BJ (cell line): ENCODE measurements at places on chromosomes 12 and 14.

DNA sequence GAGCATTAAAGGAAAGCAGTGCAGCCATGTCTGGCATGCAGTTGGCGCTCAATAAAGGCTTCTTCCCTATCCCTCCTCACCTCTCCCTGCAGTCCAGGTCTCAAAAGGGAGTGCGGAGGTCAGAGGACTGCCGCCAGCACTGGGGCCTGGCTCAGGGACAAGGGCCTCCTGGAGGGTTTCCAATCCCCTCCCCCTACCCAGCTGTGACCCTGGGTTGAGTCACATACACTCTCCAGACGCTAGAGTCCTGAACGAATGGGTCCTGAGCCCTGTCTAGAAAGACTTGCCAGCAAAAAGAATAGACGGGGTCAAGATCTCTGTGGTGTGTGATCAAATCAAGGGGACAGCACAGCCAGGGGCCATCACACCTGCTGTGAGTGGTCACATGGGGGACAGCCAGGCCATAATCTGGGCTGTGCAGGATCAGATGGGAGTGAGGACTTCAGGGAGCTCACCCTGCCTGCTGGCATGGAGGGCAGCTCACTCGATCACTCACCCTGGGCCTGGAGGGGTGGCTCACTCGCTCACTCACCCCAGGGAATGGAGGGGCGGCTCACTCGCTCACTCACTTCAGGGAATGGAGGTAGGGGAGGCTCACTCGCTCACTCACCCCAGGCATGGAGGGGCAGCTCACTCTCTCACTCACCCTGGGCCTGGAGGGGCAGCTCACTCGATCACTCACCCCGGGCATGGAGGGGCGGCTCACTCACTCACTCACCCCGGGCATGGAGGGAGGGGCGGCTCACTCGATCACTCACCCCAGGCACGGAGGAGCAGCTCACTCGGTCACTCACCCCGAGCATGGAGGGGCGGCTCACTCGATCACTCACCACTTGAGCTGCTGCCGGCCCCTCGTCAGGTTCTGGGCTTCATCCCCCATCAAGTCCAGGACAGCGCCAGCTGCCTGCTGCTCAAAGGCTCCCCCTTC, 12.8 kb downstream of the CFAP73 start:
- no peak for DNase-seq

GRCh38 chr14:95313707-95314106, 6.0 kb downstream of the CLMN start:
- DNase-seq, result no peak

DNA sequence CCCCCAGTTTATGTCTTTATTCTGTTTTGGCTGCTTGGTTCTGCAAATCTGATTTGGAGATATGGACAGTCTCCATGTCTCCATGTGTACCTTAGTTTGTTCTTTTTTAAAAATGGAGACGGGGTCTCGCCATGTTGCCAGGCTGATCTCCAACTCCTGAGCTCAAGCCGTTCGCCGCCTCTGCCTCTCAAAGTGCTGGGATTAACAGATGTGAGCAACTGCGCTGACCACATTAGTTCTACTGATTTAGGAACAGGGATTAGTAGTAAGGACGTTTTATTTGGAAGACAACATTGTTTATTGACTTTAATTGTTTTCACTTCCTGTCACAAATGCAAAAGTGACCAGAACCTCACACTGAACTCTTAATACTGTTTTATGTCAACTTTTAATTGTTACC, 14.7 kb downstream of the AEBP2 start:
- no peak for DNase-seq

DNA sequence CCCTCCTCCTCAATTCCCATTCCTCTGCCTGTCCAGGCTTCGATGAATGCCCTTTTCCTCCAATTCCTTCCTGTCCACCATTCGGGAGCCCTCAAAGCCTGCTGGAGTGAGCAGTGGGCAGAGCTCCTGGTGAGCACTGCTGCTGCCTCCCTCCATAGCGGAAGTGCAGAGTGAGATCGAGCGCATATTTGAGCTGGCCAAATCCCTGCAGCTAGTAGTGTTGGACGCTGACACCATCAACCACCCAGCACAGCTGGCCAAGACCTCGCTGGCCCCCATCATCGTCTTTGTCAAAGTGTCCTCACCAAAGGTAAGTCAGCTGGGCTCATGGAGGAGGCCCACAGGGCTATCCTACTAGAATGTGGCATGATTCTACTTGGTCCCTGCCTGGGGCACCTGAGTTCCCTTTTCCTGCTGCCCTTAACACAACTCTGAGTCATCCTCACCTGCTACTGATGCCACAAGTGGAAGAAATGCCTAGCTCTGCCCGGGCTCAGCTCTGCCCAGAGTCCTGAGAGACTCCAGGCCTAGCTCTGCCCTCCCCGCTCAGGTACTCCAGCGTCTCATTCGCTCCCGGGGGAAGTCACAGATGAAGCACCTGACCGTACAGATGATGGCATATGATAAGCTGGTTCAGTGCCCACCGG, 8.0 kb downstream of the CACNB3 start:
- DNase-seq, result no peak
